ENCODE measurements at places on chromosomes 3 and 15. TPM values are rescaled to one million over a fixed set of nuclear protein-coding genes. Genes with fewer than 3 reads are reported as not detected.
A peak's percentile ranks its signal among the peaks of the same experiment; 100 is the strongest.

GRCh38 chr3:71061581-71061980, 521.9 kb downstream of the FOXP1 start:
- DNase-seq, result no peak

GRCh38 chr3:109869586-109869985, 532.2 kb upstream of the DPPA4 start:
- DNase-seq, result no peak

DNA sequence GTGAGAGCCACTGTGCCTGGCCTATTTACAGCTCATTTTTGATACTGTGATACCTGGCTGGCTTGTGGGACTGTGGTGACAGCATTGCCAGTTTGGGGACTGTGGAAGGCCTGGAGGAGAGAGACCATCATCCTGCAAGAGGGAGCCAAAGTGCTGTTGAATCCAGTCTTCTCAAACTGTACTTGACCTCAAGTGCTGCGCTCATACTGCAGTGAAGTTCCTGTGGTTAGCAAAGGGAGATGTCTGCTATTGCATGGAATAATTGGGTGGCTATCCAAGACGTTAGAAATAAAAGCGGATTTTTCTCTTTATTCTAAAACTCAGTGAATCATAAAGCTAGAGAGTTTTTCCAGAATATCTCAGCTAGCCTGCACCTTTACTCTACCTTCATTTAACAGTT, 83.4 kb downstream of the CCK start:
- no peak for DNase-seq

DNA sequence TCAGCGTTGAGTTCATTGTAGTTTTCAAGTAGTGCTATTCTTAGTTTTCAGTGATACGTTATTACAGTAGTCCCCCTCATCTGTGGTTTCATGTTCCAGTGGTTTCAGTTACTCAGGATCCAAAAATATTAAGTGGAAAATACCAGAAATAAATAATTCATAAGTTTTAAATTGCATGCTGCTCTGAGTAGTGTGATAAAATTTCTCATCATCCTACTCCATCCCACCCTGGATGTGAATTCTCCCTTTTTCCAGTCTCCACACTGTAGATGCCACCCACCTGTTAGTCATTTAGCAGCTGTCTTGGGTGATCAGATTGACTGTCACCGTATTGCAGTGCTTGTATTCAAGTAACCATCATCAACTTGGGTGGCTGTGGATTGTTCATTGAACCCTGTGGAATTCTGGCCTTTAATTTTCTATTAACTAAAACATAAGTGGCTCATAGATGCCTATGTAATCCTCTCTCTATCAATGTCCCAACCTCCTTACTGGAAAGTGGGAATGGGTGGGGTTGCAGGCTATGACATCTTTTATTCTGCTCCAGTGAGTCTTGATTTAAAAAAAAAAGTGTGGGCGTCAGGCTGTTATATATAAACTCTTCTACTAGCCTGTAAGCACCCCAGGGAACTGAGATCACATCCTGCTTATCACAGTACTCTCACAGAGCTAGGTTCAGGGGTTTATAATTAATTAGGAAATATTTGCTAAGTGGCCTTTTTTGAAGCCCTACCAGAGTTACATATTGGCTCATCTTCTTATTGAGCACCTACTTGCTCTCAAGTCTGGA, 97.5 kb downstream of the CFAP20DC start:
- DNase-seq, result no peak

DNA sequence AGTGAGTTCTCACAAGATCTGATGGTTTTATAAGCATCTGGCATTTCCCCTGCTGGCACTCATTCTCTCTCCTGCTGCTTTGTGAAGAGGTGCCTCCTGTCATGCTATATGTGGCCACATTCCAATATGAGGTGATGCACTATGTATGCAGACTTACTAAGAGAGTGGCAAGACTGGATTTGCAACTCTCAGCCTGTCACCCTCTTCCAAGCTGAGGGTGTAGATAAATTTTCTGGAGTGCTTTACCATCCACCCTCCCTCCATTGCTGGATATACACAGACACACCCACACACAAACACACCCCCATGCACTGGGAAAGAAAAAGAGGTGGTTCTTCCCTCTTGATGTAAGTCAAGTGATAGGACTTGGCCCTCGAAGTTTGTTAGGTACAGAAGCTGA, 30.2 kb upstream of the CHMP2B start:
- no peak for DNase-seq

DNA sequence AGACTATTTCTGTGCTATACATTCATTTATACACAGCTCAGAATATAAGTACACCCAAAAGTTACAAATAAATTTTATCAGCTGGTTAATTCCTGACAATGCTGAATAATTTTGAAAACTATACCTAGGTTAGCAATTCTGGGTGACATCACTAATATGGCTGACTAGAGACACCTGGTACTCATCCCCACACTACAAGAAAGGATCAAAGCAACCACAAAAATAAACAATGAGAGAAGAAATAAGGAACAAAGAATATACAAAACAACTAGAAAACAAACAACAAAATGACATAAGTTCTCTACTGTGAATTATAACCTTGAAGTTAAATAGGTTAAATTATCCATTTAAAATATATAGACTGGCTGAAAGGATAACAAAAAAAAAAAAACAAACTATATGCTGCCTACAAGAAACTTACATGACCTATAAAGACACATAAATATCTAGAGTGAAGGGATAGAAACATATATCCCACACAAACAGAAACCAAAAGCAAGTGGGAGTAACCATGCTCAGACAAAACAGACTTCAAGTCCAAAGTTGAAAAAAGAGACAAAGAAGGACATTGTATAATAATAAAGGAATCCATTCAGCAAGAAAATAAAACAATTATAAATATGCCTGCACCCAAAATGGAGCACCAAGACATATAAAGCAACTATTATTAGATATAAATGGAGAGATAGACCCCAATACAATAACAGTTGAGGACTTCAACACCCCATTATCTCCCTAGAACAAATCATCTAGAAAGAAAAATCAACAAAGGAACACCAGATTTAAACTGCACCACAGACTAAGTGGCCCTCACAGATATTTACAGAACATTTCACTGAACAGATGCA, 57.8 kb downstream of the IMPG2 start:
- DNase-seq, result no peak

GRCh38 chr15:42405863-42406482, 46.7 kb downstream of the CAPN3 start:
- DNase-seq, result no peak

The CLRN1 gene
- total RNA-seq, result not detected

The TPRG1 gene
- total RNA-seq, result 9.0 TPM

The TBCCD1 gene
- total RNA-seq, result 7.9 TPM

The ARNT2 gene
- 4.1 TPM for total RNA-seq

GRCh38 chr3:34132069-34132692, 333.8 kb downstream of the PDCD6IP start:
- DNase-seq, result no peak

DNA sequence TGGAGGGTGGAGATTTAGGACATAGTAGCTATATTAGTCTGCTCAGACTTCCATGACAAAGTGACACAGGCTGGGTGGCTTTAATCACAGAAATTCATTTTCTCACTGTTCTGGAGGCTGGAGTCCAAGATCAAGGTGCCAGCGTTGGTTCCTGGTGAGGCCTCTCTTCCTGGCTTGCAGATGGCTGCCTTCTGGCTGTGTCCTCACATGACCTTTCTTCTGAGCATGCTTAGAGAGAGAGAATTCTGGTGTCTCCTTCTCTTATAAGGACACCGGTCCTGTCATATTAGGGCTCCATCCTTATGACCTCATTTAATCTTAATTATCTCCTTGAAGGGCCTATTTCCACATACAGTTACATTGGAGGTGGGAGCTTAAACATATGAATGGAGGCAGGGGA, 14.9 kb upstream of the SHC4 start:
- no peak for DNase-seq

The GNAT1 gene
- total RNA-seq, result not detected

- no peak for DNase-seq
Measured at GRCh38 chr3:40116478-40117177, 192.9 kb upstream of the EIF1B start.

DNA sequence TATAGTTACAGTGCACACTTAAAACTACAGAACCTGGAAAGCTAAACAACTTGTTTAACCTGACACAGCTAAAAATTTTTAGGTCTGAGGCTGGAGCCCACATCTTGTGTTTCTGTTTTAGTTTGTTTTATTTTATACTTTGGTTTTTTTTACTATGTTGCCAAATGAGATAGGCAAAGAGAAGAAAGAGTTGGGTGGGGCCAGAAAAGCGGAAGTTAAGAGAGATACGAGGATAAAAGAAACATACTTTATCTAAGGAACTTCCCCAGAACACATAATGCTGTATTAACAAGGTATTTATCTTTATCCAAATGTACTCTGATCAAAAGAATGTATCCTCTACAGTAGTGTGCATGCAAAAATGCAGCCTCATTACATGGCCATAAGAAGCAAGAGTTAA, 1145.7 kb downstream of the EPHA3 start:
- DNase-seq, result no peak

GRCh38 chr15:57505949-57506391, 85.7 kb upstream of the MYZAP start:
- no peak for DNase-seq

GRCh38 chr3:122890077-122890719, 95.3 kb downstream of the SLC49A4 start:
- peak; percentile 54 for DNase-seq

The PRTG gene
- total RNA-seq, result 2.0 TPM

DNA sequence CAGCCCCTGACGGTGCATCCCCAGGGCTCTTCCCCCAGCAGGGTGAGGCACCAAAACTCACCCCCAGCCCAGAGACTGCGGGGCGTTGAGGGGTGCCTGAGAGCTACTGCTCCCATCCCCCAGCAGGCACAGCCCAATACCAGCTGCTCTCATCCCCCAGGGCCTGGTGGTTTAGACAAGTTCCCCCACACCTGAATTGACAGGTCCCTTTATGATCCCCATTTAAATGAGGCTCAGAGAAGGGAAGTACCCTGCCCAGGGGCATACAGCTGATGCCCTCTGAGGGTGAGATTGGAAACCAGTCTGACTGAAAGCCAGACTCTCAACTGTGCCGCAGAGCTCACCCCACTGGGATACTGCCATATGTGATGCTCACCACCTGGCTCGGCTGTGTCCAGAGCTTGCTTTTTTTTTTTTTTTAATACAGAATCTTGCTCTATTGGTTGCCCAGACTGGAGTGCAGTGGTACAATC, 20.1 kb downstream of the DUSP7 start:
- DNase-seq, result no peak

DNA sequence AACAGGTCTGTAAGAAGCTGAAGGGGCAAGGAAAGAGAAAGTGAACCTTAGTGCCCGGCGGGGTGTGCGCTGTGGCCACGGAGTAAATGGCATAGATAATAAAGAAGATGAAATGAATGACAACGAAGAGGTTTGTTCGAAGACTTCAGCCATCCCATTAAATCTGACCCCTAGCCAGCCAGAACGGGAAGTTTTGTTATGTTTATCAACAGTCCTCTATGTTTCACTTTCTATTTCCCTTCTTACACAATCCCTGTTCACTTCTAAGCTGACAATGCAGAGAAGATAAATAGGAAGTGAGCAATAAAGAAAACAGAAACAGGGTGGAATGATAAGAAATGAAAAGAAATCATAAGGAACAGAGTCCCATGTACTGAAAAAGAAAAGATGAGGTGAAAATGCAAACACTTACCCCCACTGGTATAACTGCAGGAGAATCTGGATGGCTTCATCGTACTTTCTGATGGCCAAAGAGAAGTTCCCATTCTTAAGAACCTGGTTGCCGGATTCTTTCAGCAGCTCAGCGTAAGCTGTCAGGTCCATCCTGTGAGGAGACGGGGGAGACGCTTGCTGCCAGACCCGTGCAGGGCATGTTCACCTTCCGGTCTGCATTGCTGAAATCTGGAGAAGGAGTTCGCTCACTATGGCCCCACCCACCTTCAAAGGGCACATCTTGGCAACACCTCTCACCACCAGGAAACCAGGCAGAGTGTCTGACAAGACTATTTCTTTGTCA, 36.8 kb downstream of the TRANK1 start:
- DNase-seq, result no peak

The CCDC39 gene
- not detected for total RNA-seq

- peak; percentile 27 for DNase-seq
Measured at GRCh38 chr3:119559441-119559963, at the start of gene CD80. Gene CD80 (minus strand): TSS chr3:119559614. CDS start chr3:119557728, 1,886 bp downstream.

DNA sequence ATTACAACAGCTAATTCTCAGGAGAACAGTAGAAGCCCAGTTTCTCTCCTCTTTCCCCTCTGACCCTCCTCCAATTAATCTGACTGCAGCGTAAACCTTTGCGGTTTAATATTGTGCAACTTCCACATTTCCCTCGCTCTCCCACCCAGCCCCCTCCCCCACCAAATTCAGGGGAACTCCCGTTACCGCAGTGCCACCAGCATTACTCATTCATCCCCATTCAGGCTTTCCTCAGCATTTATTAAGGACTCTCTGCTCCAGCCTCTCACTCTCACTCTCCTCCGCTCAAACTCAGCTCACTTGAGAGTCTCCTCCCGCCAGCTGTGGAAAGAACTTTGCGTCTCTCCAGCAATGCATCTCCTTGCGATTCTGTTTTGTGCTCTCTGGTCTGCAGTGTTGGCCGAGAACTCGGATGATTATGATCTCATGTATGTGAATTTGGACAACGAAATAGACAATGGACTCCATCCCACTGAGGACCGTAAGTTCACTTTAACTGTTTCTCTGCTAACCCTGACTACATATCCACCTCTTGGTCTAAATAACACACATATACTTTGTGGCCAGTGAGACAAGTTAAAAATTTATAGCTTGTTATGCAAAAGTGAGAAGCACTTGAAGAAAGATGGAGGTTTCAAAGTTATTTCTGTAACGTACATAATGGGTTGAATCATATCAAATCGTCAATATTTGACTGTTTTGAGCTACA, at the start of gene PTX3:
TSS of gene PTX3 (plus strand) at position 268 of the 709 bp plus-strand sequence. CDS start at position 352, 84 bp downstream.
- DNase-seq, result peak; percentile 12

The ZCWPW2 gene
- not detected for total RNA-seq

DNA sequence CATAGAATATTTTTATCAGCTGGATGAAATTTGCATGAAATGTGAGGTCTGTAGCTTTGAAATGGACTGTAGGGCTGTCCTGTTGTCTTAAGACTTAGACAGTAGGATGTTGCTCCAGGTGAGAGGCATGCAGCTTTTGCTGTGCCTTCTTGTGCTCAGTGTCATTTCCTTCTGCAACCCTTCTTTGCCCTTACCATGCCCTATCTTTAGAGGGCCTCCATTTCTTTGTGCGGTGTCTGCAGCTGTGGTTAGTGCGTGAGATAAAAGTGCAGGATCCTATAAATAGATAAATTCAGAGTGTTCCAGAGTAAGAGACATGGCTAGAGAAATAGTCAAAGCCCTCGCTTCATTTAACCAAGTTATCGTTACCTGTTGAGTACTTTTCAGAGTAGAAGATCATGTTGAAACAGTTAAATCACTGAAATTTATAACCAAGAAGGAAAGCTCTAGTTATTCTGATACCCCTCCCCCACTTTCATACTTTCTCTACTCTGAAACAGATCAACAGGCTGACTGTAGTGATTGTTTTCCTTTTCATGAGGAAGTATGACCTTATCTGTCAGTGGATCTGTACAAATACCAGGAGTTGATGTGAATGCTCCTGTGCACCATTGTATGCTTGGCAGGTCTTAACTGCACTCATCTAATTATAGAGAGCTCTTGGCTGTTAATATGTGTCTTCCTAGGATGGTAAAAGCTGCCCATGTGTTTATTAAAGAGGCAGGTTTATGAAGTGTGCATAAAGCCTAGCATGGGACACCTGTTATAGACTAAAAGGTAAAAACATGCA, 18.2 kb downstream of the EIF3J start:
- DNase-seq, result no peak

The BTLA gene
- not detected for total RNA-seq

- DNase-seq, result no peak
Measured at GRCh38 chr3:9349321-9350117, 13.3 kb upstream of the THUMPD3 start.

The CD200 gene
- total RNA-seq, result 0.35 TPM

Data from gastrocnemius medialis (tissue), 4 donors.